ENCODE measurements at places on chromosomes 4 and X.

GRCh38 chr4:40256329-40256728 is 59.5 kb downstream of the RHOH start:
- no peak for DNase-seq

DNA sequence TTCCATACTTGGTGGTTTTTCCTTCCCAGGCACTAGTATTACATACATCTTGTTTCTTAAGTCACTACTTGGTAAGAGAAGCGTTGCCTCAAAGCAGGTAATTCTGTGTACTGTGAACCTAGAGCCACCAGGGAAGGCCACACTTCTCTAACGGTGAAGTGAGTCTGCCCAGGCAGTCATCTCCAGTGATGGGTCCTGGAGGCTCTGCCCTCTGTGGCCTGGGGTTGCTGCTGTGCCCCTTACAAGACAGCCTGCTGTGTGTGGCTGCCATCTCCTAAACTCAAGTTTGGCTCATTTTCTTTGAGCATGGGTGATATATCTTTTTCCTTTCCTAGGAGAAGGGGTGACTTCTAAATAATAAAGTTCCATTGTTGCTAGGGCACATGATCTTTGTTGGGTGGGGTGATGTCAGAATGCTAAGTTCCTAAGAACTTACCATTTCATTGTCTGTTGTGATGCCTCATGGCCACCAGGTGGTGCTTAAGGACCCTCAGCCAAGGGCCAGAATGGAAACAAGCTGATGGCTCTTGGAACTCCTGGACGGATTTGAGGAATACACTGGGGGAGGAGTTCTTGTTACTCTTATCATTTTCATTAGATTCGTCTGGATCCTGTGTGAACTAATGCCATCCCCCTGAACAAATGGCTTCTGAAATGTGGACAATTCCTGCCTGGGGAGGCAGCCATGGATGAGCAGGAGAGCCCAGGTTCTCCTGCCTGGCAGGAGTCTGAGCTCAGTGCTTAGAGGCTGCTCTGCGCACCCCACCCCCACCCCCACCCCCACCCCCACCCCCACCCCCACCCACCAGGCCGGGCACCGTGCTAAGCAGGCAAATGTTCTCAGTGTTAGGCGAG is 41.1 kb upstream of the WDR1 start:
- DNase-seq = no peak

- no peak for DNase-seq
These were observed 58.6 kb downstream of the DDX60L start for GRCh38 chr4:168421671-168422070.

DNA sequence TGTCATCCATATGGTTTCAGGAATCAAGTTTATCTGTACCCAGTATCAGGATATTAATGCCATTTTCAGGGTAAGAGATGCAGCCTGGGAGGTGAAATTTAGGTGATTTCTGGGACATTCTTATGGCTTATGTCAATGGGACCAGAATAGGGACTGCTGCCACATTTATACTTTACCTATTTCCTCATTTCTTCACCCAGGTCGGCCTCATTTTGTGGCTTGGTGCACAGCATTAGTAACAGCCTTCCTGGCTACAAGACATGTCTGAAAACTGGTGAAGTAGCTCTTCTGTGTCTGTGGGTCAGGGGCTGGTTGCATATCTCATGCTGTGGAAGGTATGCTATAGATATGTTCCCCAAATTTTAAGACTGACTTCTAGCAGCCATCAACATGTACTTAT is 284.8 kb downstream of the AFF2 start:
- DNase-seq = no peak

GRCh38 chr4:173264684-173265185 is 69.4 kb downstream of the HMGB2 start:
- no peak for DNase-seq

DNA sequence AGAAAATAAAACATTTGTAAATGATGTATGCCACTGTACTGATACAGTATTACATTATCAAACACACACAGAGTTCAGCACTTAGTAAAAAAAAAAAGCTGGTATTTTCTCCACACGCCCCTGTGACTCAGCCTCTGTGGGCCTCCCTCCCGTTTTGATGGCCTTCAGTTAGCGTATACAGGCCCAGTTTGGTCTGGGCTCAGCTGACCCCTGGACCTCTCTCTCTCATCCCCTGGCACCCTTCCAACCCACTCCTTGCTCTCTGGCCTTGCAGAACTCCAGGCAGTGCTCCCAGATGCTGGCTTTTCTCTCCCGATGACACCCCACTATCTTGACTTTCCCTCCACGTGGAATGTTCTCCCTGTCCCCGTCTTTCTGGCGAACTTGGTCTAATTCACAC is 89.0 kb upstream of the LIMCH1 start:
- DNase-seq = no peak

DNA sequence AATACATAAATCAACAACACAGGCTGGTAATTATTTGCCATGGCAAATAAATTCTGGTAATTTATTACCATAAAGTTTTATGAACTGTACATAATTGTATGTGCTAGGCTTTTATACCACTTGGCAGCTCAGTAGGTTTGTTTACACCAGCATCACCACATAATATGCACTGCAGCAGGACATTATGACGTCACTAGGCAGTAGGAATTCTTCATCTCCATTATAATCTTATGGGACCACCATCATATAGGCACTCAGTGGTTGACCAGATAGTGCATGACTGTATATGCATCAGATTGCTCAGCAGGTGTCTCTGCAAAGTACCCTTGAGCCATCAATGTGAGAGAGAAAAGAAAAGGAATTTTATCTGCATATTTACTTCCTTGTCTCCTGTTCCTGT is 295.4 kb downstream of the CFAP47 start:
- no peak for DNase-seq

GRCh38 chr4:152464030-152464823 is 71.7 kb downstream of the FBXW7 start:
- no peak for DNase-seq

DNA sequence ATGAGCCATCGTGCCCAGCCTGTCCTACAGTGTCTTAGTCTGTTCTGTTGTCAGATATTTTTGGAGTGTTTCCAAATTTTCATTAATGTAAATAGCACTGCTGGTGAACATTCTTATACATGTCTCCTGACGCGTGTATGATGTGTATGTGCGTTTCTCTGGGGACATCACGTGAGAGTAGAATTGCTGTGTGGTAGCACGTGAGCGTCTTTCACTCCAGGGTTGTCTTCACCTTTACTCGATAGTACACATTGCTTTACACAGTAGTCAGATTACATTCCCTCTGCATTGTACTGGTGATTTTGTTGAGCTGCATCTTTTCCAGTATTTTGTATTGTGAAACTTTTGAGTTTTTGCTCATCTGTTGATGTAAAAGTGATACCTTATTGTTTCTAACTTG is 60.0 kb downstream of the ARHGAP10 start:
- no peak for DNase-seq

- DNase-seq = no peak
These were observed 1603.0 kb upstream of the TENM3 start for GRCh38 chr4:180640193-180640592.

DNA sequence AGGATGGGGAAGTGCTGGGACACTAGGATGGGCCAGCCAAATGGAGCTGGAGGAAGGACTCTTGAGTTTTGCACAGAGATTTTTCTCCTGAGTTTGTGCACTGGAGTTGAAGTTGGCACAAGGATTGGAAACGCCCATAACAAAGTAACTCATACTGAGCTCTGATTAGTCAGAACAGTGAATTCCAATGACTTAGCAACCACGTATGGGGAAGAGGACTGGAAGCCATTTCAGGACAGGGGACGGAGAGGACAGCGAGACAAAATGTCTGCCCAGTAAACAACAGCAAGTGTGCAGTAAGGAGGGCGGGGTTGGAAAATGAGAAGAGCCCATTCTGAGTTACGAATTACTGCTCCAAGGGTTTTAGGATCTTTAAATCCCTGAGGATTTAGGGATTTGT is 5.9 kb downstream of the RIPPLY1 start:
- DNase-seq = no peak

- DNase-seq = no peak
These were observed 170.9 kb upstream of the CASK start for GRCh38 chrX:42094218-42094617.

DNA sequence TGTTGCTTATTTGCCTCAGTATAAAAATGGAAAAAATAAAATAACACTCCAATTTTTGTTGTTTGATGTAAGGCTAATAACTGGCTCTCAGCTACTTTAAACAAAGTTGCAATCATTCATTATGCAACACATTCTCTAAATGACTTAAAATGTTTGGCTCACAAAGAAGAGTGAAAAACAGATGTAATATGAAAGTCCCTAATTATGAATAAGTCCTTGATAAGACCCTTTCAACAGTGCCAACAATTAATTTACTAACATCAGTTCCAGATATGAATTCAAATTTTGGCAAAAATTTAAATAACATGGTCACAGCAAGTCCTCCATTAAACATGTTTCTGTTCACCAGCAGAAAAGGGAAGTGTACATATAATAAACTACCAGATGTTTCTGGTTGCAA is 69.8 kb downstream of the PAPSS1 start:
- no peak for DNase-seq

- no peak for DNase-seq
These were observed 486.3 kb upstream of the PABPC4L start for GRCh38 chr4:134687646-134688628.

DNA sequence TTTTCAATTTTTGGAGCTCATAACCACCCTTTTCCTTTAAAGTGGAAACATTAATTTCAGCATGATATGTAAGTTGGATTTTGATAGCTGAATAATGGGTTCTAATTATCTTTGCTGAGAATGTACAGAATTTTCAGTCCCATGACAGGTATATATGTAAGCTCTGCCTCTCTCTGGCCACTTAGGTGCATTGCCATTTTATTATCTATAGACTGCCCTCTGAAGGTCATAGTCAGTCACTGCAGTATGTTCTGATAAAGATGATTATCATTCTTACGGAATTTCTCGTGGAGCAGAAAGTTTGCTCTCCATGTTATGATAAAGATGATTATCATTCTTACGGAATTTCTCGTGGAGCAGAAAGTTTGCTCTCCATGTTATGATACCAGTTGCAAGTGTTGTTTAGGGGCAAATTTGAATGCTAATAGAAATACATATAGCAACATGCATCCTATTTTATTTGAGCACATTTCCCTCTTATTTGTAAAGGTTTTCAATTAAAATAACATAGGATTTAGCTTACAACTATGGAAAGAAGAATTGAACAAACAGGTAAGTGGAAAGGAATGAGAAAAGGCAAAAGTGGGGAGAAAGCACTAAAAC is 10.4 kb downstream of the AFP start:
- DNase-seq = no peak

DNA sequence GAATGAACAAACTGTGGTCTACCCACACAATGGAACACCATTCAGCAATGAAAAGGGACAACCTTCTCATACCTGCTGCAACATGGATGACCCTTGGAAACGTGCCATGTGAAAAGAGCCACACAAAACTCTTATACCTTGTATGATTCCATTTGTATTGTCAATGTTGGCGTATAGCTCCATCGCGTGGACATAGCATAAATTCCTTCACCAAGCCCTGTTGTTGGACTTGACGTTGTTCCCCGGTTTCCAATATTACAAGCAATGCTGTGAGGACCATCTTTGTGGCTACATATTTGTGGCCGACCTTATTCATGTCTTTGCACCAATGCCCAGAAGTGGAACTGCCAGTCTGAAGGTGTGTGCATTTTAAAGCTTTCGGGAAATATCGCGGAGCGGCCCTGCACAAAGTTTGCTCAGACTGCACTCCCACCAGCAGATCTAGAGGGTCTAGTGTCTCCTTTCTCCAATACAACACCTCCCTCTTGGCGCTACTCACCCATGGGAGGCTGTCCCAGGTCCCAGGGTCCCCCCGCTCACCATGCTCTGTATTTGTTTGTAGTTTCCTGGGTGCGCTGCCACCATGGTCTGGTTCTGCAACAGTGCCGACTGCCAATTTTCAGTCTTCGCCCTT is at the start of gene CLDN34:
CLDN34 (plus strand) TSS at position 584 of the 634 bp plus-strand sequence; CDS start at position 584, 0 bp downstream.
- no peak for DNase-seq

DNA sequence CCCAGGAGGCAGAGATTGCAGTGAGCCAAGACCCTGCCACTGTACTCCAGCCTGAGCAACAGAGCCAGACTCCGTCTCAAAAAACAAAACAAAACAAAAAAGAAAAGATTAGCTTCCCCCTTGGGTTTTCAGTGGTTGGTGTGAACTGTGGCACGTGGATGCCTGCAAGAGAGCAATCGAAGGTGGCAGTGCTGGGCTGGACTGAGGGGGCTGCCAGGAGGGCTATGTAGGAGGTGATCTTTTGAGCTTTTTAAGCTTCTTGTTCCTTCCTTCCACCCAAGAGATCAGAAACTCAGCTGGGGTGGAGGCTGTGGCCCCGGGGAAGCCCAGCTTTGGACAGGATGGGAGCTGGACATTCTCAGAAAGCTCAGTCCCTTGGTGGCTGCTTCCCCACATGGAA is 49.6 kb downstream of the PRPS1 start:
- peak; percentile 1 for DNase-seq
